Endothelial cell (in vitro differentiated cells): ENCODE measurements at places on chromosomes 5 and 9. TPM values are rescaled to one million over a fixed set of nuclear protein-coding genes. Genes with fewer than 3 reads are reported as not detected.

DNA sequence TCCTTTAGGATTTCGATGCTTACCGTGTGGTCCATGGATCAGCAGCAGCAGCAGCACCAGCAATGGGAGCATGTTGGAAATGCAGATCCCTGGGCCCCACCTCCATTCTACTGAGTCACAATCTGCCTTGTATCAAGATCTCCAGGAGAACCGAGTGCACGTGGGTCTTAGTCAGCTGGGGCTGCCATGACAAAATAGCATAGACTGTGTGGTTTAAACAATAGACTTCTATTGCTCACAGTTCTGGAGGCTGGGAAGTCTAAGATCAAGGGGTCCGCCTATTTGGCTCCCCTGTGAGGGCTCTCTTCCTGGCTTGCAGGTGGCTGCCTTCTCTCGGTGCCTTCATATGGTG, 1.3 kb upstream of the PROP1 start:
- no peak for DNase-seq
- H3K36me3 ChIP-seq, result no peaks in the 10 kb centered on the region

GRCh38 chr5:158886086-158886485, 213.6 kb downstream of the EBF1 start:
- no peak for DNase-seq
- H3K4me3 ChIP-seq, result no peak overlapping the region
- H3K27me3 ChIP-seq, result no peaks in the 10 kb centered on the region
- H3K36me3 ChIP-seq, result no peaks in the 10 kb centered on the region
- H3K4me1 ChIP-seq, result peaks cover 10% of the 10 kb centered on the region

Gene OBP2B
- not detected for total RNA-seq

Gene ROR2
- total RNA-seq, result 3.5 TPM
